GM19239 (cell line): ENCODE measurements at places on chromosomes 1 and 21.

GRCh38 chr21:45856906-45857305, 124.7 kb upstream of the COL6A1 start:
- no peak for DNase-seq

- DNase-seq = no peak
Observed at GRCh38 chr1:229863651-229864545, 203.1 kb upstream of the GALNT2 start.

- no peak for DNase-seq
Observed at GRCh38 chr1:72845381-72845780, 563.0 kb upstream of the NEGR1 start.

- DNase-seq = no peak
Observed at GRCh38 chr1:26848941-26849774, 13.8 kb upstream of the SFN start.

- DNase-seq = no peak
Observed at GRCh38 chr1:224637515-224637914, 21.4 kb downstream of the CNIH3 start.

- DNase-seq = no peak
Observed at GRCh38 chr1:59057796-59058195, 239.1 kb upstream of the FGGY start.

GRCh38 chr1:81023187-81023724, 777.5 kb upstream of the ADGRL2 start:
- DNase-seq = no peak

GRCh38 chr1:221437926-221438325, 304.0 kb downstream of the DUSP10 start:
- DNase-seq = no peak

GRCh38 chr1:96473791-96474434, 247.7 kb upstream of the PTBP2 start:
- no peak for DNase-seq

GRCh38 chr1:112061056-112061455, 71.6 kb upstream of the KCND3 start:
- no peak for DNase-seq

- DNase-seq = no peak
Observed at GRCh38 chr1:60274422-60275290, 201.1 kb upstream of the C1orf87 start.

GRCh38 chr1:197180252-197180878, 33.9 kb upstream of the ASPM start:
- no peak for DNase-seq

- no peak for DNase-seq
Observed at GRCh38 chr1:150557813-150558212, 8.6 kb downstream of the ADAMTSL4 start.

DNA sequence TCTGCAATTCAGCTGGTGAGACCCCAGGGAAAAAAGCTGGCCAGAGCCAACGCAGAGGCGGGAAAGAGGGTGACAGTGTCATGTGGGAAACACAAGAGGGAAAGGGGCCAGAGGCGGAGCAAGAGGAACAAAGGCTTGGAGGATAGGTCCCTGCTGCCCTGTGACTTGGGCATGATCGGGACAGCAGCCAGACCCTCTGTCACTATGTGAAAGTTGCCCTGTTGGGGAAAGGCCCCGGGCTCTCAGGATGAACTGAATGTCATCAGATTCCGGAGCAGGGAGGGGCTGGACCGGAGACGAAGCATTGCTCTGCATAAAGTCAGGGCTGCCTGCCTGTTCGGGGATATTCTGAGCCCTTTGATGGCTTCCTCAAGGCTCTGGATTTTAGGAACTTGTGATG, 5.7 kb upstream of the ELF3 start:
- no peak for DNase-seq

DNA sequence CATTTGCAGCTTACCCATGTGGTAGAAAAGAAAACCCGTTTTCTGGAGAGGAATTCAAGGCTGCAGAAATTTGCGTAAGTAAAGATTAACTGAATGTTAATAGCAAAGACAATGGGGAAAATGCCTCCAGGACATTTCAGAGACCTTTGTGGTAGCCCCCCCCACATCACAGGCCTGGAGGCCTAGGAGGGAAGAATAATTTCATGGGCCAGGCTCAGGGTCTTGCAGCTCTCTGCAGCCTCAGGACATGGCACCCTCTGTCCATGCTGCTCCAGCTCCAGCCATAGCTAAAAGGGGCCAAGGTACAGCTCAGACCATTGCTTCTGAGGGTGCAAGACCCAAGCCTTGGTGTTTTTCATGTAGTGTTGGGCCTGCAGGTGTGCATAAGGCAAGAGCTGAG, 92.7 kb upstream of the ZNF678 start:
- DNase-seq = no peak

GRCh38 chr1:28058971-28059878, 29.2 kb downstream of the EYA3 start:
- no peak for DNase-seq
